Pons (tissue), 1 donor: ENCODE measurements at places on chromosomes 4 and X.
A peak's percentile ranks its signal among the peaks of the same experiment; 100 is the strongest.

DNA sequence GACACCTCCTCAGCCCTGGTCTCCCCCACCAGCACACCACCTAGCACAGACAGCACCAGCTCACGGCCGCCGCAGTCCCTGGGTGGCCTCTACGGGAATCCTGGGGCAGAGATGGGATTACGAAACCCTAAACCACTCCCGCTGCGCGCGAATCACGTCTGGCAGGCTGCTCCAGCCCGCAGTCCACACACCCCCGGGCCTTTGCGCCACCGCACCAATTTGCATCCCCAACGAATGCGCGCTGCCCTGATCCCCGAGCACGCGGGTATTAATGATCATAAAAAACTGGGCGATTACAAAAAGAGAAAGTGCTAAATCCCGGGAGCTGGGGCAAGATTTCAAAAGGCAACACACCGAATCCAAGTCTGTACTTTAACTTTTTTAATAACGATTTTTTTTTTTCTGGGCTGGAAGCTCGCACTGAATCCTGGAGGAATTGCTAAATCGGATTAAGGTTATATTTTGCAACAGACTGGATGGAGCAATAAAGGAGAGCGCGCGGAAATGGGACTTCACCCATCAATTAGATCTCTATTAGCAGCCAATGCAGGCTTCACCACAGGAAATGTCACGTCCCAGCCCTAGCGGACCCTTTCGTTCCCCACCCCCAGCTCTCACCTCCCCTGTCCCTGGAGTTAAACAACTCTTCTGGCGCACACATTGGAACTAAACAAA lies 69.8 kb upstream of the TMEM33 start:
- no peak for DNase-seq

GRCh38 chr4:72557021-72557420 lies 12.0 kb downstream of the ADAMTS3 start:
- no peak for DNase-seq

DNA sequence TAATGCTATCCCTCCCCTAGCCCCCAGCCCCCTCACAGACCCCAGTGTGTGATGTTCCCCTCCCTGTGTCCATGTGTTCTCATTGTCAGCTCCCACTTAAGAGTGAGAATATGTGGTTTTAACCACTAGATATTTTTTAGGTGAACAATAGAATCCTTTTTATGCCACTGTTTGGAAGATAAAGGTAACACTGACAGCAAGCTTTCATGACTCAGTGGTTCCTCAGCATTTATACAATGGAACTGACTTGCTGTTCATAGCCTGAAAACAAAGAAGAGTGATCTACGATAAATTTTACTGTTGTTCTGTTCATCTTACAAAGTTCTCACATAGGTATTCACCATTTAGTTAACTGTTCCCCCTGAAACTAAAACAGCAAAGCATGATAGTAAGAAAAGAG lies 147.8 kb downstream of the ARHGAP10 start:
- no peak for DNase-seq

- DNase-seq, result no peak
Observed at GRCh38 chr4:166202991-166203390, 330.0 kb downstream of the TLL1 start.

DNA sequence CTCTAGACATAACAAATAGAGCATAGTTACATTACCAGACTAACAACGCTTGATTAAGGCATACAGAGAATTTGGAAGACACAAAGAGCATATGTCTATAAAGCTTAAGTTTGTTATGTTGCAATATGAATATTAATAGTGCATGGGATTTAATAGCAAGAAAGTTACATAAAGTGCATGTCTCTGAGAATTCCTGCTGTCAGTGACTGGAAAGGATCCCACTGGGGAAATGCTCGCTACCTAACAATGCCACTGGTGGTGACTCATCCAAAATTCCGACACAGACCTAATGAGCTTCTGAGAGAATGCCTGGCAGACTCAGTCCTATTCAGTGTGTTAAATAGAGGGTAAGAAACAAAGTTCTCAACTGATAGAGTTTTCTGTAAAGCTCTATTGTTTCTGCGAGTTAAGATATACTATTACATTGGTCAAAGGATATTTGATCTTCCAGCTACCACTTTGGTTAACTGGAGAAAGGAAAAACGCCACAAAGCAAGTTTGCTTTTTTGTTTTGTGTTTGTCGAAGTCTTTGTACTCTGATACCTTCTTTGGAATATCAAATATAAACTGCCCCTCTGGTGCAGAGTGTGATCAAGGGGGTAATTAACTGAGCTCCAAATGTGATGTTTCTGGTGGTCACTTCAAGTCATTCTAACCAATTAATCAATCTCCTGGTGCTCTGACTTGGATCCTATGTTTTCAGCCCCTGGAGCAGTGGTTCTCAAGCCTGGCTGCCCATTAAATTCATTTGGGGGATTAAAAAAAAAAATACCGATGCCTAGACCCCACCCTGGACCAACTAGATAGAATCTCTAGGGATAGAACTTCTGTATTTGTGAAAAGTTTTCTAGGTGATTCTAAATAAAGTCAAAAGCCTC lies 107.9 kb downstream of the PALLD start:
- peak; percentile 22 for DNase-seq

DNA sequence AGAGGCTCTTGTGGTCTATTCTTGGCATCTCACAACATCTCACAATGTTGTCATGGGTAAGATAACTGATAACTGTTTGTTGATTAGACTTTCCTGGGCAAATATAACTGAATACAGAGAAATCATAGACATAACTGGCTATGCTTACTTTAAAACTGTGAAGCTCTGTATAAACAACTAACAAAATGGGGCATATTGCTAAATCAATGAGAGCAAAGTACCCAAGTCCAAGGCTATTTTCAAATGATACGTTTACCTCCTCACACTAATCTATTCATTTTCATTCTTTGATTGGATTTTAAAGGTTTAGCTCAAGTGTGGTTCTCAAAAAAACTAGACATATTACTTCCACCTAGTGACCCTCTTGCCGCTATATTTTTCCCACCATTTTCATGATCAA lies 38.6 kb downstream of the AMELX start:
- DNase-seq, result no peak

DNA sequence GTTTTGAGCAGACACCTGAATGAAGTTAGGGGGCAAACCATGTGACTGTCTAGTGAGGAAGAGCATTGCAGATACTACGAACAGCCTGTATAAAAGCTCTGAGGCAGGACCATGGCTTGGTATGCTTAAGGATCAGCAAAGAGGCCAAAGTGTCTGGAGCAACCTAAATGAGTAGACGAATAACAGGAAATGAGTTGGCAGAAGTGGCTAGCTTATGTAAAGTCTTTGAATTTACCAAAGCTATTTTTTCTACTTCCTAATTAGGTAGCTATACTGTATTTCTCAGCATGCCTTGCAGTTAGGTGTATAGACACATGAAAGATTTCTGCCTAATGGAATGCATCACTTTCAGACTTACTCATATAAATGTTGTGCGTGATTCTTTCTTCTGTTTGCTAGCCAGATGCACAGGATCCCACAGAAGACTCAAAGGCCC lies 9.3 kb upstream of the GPRIN3 start:
- no peak for DNase-seq

GRCh38 chr4:139530833-139531427 lies 25.1 kb downstream of the SETD7 start:
- peak; percentile 70 for DNase-seq

DNA sequence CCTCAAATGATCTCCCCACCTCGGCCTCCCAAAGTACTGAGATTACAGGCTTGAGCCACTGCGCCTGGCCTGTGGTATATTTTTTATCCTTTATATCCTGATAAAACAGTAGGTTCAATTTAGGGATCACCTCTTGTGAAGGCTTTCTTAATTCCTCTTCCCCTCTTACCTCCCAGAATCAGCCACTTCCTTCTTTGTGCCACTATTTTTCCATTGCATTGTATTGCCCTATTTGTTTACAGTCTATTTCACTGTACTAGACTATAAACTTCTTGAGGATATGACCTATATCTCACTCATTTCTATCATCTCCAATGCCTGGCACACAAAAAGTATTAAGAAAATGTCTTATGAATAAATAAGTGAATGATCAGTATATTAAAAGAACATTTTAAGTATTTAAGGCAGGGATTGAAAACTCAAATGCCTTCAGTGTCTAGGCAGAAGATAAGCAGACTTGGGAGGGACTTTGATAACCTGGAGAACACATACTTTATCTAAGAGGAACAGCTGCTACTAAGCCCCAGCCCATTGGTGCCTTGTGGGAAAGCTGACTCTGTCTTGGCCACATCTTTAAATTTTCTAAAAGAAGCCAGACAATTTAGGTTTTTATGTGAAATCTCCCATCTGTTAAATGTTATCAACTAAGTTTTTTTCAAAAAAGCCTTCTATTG lies 82.3 kb upstream of the OGT start:
- no peak for DNase-seq

GRCh38 chrX:19513383-19513782 lies 1.9 kb downstream of the MAP3K15 start:
- DNase-seq, result no peak

- no peak for DNase-seq
Observed at GRCh38 chr4:156953951-156954350, 17.6 kb downstream of the PDGFC start.

DNA sequence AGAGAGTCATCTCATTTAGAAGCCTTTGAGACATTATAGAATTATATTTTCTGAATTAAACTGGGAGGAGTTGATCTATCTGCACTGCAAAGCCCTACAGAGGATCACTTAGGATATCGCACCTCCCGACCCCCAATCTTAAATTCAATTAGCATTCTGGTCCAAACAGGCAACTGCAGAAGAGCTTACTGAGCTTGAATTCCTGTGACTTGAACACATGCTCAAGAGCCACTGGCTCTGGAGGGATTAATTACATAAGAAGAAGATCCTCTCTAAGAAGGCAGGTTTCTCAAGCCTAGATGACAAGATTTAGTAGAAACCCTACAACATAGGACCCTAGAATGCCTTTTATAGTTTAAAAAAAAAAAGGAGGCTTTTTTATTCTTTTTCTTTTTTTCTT lies 548.9 kb downstream of the ARAP2 start:
- DNase-seq, result no peak

DNA sequence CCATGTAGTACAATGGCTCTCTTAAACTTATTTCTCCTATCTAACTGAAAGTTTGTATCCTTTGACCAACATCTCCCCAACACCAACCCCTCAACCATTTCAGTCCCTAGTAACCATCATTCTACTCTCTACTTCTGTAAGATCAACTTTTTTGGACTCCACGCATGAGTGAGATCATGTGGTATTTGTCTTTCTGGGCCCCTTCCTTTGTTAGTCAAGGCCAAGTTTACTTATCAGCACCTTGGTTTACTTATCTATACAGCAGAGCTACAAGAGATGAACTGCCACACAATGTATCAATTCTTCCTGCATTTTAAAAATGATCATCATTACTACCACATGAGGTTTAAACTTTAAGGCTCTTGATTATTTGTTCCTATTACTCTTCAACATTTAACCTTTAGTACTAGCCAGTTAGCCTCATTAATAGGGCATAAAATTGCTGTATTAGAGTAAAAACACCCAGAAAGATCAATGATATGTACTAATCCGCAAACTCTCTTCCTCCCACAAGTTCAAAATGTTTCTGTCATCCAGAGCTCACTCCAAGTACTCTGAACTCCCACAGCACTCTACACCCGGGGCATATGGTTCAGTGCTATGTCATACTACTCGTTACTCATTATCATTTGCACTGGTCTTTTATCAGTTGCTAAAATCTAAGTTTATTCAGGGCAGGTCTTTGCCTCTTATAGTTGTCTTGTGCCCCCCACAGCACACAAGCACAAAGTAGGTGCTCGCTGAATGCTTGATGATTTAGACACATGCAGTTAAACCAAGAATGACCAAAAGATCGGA lies 145.7 kb upstream of the ADAMTS3 start:
- no peak for DNase-seq

DNA sequence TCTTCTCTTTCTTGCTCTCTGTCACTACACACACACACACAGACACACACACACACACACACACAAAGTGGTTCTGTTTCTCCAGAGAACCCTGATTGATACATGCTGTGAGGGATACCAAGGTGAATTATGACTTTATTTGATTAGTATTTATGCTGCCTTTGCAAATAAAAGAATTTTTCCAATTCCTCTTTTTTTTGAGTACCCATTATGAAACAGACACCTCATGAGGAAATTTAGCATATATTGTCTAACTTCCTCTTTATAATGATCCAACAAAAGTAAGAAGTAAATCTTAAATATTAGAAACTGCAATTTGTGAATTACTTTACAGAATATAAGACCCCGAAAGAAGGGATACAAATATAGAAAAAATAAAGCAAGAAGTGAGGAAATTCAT lies 14.3 kb upstream of the RAB28 start:
- no peak for DNase-seq

DNA sequence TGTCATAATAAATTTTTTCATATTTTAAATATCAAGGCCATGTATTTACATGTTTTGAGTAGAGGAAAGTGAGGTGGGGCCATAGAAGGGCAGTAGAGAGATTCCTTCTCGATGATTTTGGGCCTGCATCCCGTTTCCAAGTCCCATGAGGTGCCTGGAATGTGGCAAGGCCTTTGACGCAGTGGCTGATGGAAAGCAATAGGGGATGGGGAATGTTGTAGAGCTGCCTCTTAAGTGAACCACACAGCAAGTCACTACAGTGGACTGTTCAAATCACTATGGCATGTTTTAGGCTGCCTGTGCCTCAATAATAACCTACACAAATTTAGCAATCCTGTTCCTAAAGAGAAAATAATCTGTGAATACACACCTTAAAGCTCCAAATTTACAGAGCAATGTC lies 48.3 kb downstream of the ANXA5 start:
- no peak for DNase-seq

DNA sequence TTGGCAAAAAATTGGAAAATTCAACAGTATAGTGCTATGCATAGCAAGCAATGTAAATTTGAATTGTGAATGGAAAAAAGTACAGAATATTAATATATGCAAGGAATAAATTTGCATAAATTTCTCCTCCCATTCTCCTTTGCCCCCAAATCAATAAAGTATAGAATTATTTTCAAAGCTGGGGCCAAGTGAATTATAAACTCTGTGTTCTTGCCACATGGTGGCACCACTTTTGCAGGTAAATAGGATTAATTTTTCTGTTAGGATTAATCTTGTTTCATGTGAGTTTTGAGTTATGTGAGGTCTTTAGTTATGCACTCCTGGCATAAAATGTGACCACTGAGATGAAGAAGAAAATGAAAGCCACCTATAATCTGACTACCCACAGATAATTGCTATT lies 19.9 kb downstream of the COPS4 start:
- no peak for DNase-seq

DNA sequence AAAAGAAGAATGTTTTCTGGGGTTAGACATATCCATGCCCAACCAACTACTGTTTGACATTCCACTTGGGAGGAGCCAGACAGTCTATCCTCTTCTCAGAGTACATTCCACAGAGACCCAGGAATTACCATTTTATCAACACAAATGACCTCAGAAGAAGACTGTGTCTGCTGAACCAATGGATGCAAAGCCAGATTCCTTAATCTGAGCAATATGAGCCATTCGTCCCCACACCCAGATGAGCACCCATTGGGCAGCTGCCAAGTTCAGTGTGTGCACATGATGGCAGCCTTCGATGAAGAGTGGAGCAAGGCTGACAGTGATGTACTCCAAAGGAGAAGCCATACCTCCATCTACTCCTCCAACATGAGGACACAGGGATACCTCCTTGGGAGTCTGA lies 111.3 kb downstream of the ZNF674 start:
- DNase-seq, result no peak
